ENCODE measurements at places on chromosomes 2 and 18. TPM values are rescaled to one million over a fixed set of nuclear protein-coding genes. Genes with fewer than 3 reads are reported as not detected.

- no peak for DNase-seq
Observed at GRCh38 chr2:105315314-105315713, 14.2 kb downstream of the TGFBRAP1 start.

GRCh38 chr2:134782792-134783191 is 55.6 kb upstream of the ACMSD start:
- DNase-seq, result no peak

DNA sequence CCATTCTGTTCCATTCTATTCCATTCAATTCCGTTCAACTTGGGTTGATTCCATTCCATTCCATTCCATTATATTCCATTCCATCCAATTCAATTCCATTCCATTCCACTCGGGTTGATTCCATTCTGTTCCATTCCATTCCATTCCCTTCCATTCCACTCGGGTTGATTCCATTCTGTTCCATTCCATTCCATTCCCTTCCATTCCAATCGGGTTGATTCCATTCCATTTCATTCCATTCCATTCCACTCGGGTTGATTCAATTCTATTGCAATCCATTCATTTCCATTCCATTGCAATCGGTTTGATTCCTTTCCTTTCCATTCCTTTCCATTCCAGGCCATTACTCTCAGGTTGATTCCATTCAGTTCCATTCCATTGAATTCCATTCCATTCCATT is 1138.4 kb downstream of the RPIA start:
- DNase-seq, result no peak

The SERPINB5 gene
- total RNA-seq, result not detected

DNA sequence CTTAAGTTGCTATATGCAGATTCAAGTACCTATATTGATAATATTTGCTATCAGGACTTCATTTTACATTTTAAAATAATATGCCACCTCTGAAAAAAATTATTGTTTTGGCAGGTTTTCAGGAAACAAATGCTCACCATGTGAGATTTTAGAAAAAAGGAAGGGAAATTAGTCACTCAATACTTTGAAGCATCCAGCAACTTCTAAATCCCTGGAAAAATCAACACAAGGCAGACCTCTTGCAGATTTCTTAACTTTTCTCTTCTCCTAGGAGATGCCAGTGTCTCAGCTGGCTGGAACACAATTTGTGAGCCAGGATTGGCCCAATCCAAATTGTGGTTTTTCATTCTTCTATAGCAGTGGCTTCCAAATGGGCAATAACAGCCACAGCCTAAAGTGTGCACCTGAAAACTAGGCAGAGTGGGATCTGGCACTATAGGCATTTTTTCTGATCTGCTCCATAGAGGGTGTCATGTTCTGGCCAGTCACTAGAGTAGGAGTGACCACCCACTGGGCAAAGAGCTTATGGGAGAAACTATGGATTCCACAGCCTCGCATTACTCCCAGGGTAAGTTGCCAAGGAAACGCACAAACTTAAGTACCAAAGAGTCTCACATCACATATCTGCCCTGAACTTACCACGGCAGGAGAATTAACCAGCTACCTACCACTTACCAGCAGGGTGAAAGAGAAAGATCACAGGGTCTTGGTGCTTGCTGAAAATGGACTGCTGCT is 28.1 kb upstream of the THOC1 start:
- no peak for DNase-seq
